ENCODE measurements at places on chromosomes 3 and 15.
A peak's percentile ranks its signal among the peaks of the same experiment; 100 is the strongest.

GRCh38 chr3:50474717-50475116, 28.7 kb downstream of the CACNA2D2 start:
- no peak for DNase-seq

DNA sequence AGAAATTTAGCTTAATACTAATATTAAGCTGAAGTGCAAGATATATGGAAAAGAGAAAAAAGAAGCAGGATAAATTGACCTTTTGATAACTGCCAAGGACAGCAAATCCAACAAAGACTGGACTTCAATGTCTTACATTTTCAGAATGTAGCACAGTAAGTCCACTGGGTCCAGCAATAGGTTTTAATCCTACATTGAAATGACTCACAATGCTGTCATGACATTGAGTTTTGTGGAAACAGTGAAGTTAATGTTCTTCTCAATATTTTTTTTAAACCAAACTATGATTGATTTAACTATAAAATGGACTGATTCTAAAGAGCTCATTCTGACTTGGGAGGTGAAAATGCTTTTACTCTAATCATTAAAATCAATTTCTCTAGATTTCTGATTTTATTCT, 166.6 kb upstream of the ZNF717 start:
- DNase-seq, result no peak

GRCh38 chr3:12143949-12144504, 14.7 kb downstream of the TIMP4 start:
- DNase-seq, result no peak

GRCh38 chr15:85407421-85408269, 27.2 kb downstream of the AKAP13 start:
- DNase-seq, result peak; percentile 47

- no peak for DNase-seq
Observed at GRCh38 chr3:58459160-58459559, 25.5 kb upstream of the PDHB start.
